ENCODE measurements at places on chromosomes 13 and 19.
A peak's percentile ranks its signal among the peaks of the same experiment; 100 is the strongest.

GRCh38 chr19:44515031-44515430 lies 14.4 kb downstream of the CEACAM20 start:
- DNase-seq = no peak

GRCh38 chr13:34815526-34815925 lies 126.5 kb upstream of the NBEA start:
- DNase-seq = no peak

DNA sequence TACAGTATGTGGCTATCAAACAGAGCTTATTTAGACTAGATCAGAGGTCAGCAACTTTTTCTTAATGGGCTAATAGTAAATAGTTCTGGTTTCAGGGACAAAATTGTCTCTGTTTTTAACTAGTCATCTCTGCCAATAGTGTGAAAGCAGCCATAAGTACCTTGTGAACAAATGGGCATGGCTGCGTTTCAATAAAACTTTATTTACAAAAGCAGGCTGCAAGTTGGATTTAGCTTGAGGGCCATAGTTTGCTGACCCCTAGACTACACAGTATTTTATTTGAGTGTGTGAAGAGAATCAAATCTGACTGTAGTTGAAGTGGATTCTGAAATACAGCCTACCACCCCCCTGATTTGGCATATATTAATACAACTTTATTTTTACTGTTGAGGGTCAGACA lies 75.6 kb downstream of the SCEL start:
- DNase-seq = no peak

DNA sequence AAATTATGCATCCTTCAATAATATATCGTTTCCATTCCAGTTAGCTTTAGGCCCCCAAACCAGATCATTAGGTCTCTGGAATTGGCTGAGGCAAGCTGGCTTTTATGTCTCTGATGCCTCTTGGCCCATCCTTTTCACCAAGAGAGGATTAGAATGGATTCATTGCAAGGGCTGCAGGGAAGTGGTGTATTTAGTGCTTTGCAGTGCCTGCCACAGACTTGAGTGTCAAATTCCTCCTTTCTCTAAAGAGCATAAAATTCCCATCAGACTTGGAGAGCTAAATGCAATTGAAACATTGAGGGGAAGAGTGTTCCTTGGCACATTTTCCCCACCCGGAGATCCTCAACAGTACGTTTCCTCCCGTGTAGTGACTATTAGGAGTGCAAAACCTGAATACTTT lies 302.6 kb downstream of the ATP8A2 start:
- DNase-seq = no peak

- no peak for DNase-seq
These were observed 142.8 kb upstream of the UBL3 start for GRCh38 chr13:29993196-29993595.

GRCh38 chr19:52138278-52138982 lies 1.3 kb downstream of the ZNF616 start:
- peak; percentile 8 for DNase-seq

DNA sequence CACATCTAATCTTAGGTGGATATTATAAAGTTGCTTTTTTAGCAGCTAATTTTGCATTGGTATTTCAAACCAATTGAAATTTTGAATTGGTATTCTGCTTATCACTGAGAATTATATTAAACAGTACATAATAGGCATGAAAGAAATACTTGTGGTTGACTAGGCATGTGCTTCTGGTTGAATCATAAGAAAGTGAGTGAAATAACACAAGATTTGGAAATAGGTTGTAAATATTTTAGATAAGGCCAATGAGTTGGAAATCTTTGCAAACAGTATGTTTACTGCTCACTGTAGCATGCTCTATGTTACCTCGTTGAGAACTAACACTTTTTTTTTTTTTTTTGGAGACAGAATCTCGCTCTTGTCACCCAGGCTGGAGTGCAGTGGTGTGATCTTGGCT lies 66.8 kb upstream of the RFC3 start:
- no peak for DNase-seq

DNA sequence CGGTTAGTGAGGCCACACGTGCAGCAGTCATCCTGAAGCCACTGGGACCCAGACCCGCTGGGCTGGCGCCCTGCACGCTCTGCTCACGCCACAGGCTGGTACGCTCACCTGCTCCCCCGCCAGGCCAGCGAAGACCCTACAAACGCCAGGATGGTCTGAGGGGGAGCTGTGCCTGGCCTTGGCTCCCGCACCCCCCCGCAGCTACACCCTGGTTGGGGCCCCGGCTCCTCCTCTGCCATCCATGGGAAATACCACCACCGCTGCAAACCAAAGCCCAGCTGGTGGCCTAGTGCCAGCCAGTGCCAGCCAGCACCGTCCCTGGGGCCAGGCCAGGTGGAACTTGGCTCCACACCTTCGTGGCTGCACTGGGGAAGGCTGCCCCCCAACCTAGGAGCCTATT lies 23.3 kb upstream of the CACTIN start:
- no peak for DNase-seq

GRCh38 chr13:76798037-76798436 lies 88.2 kb downstream of the KCTD12 start:
- no peak for DNase-seq

GRCh38 chr19:31356587-31357314 lies 7.5 kb upstream of the TSHZ3 start:
- peak; percentile 67 for DNase-seq

- no peak for DNase-seq
These were observed 116.9 kb downstream of the DPF1 start for GRCh38 chr19:38107129-38107528.

GRCh38 chr19:56969156-56969555 lies 128.6 kb upstream of the PEG3 start:
- DNase-seq = no peak

GRCh38 chr19:45376045-45376724 lies 5.8 kb upstream of the ERCC2 start:
- DNase-seq = no peak

DNA sequence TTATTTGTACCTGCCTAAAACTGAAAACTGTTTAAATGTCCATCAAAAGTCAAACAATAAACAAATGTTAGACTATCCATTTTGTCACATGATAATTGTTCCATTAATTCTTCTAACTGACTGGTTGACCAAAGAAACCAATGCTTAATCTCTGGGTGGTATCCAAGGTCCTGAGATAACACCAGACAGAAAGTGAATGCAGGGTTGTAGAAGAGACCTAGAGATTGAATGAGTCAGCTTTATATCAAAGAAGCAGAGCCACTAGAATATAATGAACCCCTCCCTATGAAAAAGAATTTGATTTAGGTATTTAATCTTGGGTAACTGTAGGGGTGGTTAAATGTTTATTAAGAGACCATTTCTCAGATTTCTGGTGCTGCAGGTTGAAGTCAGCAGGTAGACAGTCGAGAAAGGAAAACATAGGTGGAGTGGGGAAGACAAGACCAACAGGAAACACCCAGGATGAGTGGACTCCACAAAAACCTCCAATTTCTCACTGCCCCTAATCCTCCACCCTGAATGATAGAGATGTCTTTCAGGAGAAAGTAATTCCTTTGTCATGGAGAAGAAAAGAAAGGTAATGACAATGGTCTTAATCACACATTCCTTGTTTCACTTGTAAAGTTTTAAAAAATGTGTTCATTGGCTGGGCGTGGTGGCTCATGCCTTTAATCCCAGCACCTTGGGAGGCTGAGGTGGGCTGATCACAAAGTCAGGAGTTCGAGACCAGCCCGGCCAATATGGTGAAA lies 536.4 kb downstream of the IRS2 start:
- no peak for DNase-seq

DNA sequence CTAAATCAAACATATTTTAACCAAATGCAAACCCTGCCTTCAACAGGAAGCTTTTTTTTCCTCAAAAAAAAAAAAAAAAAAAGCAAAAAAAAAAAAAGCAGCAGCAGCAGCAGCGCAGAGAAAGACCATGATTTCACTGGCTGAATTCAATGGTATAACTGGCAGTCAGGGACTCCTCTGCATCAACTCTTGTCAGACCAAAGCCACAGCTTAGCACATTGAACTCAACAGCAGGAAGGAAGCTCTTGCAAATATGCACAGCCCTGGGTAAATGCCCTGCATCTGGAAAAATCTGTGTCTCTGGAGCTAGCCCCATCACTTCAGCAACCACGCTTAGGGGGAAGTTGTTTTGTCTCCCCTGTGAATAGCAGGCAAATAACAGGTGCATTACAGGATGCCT lies 17.6 kb upstream of the DHRS12 start:
- peak; percentile 38 for DNase-seq

DNA sequence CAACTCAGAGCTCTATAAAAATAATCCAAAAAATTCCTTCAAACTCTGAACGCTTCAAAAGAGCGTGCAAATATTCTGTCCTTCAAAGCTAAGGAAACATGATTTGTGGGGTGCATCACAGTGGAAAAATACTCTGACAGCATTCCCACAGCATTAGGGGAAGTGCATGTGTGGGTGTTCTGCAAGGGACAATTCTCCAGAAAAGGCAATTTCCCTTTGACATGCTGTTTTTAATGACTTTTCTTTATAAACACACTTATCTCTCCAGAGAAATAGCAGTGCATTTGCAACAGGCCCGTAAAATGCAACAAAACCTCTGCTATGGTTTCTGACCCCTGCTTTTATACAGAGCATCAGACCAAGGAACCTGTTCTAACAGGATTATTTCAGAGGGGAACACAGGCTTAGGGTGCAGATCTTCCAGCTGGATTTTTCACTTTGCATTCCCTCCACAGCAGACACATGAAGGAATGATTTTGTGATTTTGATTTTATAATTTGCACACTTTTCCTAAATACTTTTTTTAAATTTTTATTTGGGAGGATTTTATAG lies 42.6 kb downstream of the KL start:
- no peak for DNase-seq

GRCh38 chr19:50607874-50608785 lies 31.6 kb downstream of the SYT3 start:
- DNase-seq = peak; percentile 92

- DNase-seq = no peak
These were observed 110.3 kb downstream of the NALCN start for GRCh38 chr13:101305981-101306411.

DNA sequence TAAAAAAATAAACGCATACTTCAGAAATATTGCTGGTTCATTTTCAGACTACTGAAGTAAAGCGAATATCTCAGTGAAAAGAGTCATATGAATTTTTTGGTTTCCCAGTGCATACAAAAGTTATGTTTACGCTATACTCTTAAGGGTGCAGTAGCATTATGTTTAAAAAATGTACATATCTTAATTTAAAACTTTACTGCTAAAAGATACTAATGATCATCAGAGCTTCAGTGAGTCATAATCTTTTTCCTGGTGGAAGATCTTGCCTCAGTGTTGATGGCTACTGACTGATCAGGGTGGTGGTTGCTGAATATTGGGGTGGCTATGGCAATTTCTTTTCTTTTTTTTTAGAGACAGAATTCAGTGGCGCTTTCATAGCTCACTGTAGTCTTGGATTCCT lies 48.9 kb downstream of the NDFIP2 start:
- DNase-seq = no peak

GRCh38 chr19:41776700-41777099 lies 19.7 kb upstream of the CEACAM3 start:
- DNase-seq = no peak

DNA sequence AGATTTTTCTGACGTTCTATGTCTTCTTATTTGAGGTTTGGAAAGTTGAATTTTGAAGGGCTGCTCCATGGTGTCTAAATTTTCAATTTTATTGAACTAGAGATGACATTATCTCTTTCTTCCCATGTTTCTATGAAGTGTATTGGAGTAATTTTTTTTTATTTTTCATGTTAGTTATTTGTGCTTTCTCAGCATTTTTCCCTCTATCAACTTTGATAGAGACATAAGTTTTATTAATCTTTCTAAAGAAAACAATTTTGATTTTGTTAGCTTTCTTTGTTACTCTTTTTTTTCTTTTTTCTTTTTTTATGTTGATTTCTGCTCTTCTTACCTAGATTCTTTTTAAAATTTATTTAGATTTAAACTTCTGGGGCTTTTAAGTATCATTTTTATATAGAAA lies 1694.8 kb downstream of the PCDH9 start:
- no peak for DNase-seq

DNA sequence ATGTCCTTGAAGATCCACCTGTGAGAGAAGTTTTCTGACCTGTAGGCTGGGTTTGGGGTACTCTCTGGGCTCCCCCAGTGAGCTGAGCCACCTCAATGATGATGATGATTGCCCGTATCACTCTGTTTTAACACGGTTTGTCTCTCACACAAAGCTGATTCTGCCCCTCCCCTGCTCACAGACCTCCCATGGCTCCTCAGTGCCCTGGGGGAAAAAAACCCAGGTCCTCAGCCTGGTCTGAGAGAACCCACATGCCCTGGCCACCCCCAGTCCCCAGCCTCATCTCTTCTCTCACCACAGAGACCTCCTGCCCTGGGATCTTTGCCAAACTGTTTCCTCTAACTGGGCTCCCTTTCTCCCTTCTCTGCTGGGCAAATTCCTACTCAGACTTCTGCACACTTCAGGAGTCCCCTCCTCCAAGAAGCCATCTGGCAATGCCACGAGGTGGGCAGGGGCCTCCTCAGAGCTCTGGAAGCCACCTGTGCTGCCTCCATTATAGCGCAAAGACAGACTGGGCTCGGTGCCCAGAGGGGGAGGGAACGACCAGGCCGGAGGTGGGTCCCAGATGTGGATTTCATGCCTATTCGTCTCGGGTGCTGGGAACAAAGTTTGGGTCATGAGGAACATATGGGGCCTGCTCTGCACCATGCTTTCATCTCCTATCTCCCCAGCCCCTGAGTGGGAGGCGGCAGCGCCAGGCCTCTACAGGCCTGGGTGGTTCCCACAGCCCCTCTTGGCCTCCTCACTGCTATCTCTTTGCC lies 8.5 kb upstream of the CA11 start:
- DNase-seq = no peak

DNA sequence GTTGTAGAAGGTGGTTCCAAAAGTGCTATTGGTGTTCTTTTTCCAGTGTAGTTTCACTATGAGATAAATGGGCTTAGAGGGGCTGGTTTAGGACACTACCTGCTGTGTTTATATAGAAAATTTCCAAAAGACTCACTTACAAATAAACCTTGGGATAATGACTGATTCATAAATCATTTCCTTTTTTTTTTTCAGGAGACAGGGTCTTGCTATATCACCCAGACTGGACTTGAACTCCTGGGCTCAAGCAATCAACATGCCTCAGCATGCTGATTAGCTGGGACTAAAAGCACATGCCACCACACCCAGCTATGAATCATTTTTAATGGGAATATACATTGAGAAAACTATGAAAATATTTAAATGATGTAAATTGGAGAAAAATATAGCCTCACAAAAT lies 376.6 kb downstream of the PCDH9 start:
- no peak for DNase-seq

- DNase-seq = no peak
These were observed 7.2 kb downstream of the DOT1L start for GRCh38 chr19:2170987-2171348.

DNA sequence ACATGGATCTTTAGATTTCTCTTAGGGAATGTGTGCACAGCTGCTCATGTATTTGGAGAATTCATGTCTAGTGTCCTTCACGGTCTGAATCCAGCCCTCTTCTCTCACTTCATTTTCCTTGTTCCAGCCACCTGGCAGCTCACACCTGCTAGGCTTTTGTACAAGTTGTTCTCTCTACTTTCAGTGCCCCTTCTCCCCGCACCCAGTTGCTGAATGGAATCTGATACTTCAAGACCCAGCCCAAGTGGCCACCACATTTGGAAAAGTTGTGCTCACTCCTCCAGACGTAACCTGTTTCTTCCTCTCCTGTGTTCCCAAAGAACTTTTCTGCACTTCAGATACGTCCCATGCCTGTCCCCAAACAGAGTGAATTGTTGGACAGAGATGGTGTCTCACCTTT lies 235.6 kb downstream of the SHISA2 start:
- no peak for DNase-seq

- no peak for DNase-seq
These were observed 49.8 kb downstream of the ATP8A2 start for GRCh38 chr13:25421612-25422011.

Data from activated CD4-positive, alpha-beta T cell treated with anti-CD3 and anti-CD28 coated beads, Interleukin-2, amount 50 U/mL, for 16 hours (primary cell).